ENCODE measurements at places on chromosomes 4 and X.

DNA sequence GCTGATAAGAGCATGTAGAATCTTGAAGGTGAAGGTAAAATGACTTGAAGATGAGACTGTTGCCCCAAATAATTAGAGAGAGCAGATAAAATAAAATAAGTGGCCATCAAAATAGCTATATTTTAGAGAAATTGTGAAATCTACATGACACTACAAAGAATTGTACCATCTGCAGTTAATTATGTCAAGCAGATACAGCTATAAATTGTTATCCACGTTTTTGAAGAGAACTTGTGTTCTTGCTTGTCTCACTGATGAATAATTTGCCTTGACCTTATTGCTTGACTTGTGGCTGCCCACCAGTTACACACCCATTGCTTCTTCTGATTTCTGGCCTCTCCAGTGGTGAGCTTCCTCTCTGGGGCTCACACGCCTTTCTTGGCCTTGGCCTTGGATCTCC, 75.8 kb upstream of the TNIP3 start:
- DNase-seq = no peak

GRCh38 chrX:78754917-78755316, 7.4 kb downstream of the LPAR4 start:
- no peak for DNase-seq

- no peak for DNase-seq
These were observed 10.7 kb downstream of the BBS12 start for GRCh38 chr4:122742933-122743829.

DNA sequence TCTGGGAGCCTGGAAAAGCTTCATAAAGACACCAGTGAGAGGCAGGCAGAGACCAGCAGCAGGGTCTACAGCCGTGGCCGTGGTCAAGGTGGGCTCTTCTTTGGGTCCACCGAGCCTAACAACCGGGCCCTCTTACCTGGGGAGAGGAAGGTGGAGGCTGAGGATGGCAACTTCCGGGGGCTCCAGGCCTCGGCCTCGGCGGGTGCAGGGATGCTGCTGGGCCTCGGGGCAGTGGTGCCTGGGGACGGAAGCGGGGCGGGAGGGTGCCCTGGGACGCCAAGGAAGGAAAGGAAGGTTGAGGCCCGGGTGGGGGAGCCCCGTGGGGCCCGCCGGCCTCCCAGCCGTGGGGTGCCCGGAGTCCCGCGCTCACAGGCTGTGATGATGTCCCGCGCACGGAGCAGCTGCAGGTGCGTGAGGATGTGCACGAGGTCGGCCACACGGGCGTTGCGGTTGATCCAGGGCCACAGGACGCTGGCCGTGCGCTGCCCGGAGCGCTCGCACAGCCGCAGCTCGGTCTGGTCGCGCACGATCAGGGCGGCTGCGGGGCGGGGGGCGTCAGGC, 561 bp downstream of the IRAK1 start:
- DNase-seq = no peak

- DNase-seq = no peak
These were observed 197.3 kb upstream of the LNX1 start for GRCh38 chr4:53788621-53789020.

DNA sequence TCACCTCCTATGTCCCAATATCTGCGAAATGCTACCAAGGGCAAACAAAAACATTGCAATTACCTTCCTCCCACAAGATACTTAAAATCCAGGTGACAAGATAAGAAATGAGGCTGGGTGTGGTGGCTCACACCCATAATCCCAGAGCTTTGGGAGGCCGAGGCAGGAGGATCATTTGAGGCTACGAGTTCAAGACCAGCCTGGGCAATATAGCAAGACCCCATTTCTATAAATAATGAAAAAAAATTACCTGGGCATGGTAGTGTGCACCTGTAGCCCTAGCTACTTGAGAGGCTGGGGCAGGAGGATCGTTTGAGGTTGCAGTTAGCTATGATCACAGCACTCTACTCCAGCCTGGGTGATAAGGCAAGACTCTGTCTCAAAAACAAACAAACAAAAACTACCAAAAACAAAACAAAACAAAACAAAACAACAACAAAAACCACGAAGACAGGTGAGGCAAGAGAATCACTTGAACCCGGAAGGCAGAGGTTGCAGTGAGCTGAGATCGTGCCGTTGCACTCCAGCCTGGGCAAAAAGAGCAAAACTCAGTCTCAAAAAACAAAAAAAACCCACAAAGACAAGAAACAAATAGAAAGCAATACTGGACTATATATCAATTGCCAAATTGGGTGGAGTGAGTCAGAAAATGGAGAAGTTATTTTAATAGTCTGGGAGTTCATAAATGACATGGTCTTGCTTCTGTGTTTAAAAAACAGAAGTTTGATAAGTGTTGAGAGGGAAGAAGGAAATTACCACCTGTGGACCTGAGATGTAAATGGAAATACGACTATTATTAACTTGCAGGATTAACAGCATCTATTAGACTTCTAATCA, 176.5 kb downstream of the FBXW7 start:
- no peak for DNase-seq

GRCh38 chr4:1109898-1110506, 3.4 kb downstream of the RNF212 start:
- no peak for DNase-seq

DNA sequence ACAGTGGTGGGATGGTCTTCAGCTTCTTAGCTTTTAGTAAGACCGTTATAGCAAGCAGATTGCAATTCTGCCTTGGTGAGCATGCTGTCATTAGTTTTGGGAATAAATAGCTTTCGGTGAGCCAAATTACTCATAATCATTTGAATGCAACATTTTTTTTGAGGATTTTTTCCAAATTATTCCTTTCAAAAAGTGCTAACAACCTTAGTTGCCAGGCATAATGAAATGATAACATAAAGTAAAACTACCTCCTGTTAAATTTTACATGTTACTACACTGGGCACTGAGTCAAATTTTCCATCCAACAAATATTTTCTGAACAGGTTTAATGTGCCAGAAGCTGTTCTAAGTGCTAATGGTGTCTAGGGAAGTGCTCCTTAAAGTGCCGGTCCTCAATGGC, 15.8 kb upstream of the NPFFR2 start:
- no peak for DNase-seq

DNA sequence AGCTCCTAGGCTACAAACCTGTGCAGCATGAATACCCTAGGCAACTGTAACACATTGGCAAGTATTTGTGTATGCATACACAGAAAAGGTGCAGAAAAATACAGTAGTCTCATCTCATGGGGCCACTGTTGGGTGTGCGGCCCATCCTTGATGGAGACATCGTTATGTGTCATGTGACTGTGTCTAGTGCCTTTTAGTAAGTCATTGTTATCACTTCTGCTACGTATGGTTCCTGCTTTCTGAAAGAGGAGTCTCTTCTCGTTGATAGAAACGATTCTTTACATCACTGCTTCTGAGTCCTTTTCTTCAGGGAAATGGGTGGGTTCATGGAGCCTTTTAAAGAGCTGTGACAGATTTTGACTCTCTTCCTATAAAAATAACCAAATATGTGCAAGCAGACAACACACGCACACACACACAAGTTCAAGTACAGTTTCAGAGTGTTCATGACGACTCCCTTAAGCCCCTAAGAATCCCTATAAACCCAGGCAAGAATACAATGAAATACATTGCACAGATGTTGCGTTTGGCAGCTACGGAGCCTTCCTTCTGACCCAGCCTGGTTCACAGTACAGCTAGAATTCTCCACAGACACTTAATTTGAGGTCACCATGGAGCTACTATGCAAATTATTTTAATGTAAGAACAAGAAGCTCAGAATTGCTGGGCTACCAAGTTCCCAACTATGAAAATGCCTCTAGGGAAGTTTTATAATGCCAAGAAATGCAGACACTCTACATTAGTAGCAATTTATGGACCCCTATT, 10.2 kb upstream of the STK32B start:
- DNase-seq = no peak

DNA sequence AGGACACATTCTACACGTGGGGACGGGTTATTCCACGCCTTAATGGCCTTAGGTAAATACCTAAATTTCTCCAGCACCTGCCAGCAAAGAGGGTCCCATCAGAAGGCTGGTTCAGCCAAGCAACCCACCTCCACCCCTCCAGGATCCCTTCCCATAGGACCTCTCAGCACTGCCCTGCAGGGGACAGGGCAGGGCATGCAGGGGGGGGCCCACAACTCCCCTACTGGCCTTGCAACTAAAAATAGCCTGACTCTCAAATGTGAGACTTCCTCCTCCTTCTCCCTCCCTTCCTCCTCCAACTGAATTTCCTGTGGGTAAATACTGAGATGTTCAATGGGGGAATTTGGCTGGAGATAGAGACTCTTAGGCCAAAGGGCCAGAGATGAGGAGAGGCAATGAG, 6.3 kb downstream of the LAS1L start:
- no peak for DNase-seq

GRCh38 chr4:14924812-14925344, 77.4 kb upstream of the CPEB2 start:
- DNase-seq = no peak

- DNase-seq = no peak
These were observed 77.9 kb downstream of the JAKMIP1 start for GRCh38 chr4:6122496-6122895.

DNA sequence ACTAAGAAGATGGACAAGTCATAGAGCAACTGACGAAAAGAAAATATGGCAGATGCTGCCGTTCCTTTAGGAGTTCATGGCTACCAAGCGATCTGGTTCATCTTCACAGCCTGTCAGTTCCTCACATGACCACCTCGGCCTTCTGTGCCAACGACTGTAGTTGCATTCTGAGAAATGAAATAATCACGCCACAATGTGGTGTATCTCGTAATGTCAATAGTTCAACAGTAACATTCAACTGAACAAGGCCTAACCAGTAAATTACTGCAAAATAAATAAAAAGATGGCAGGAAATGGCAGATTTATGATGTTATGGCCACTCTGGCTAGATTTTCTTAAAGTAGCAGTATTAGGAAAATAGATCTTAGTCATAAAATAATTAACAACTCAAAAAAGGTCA, 4.4 kb downstream of the GPRIN3 start:
- DNase-seq = no peak

- no peak for DNase-seq
These were observed 18.5 kb downstream of the UGT2B15 start for GRCh38 chr4:68651932-68652331.

DNA sequence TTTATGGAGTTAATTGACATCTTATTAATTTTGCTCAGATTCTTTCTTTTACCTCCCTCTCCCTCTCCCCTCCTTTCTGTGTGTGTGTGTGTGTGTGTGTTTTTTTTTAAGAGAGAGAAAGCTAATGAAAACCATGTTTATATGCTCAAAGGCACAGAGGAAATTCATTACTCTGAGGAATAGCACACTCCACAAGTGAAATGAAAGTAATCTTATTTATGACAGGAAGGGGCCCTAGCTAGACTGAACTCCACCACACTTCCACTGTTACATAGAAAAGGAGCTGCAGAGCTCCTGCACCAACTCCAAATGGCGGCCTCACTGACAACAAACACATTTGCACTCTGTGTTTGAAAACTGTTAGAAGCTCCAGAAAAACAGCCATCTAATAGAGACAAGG, 150.6 kb downstream of the RASL11B start:
- no peak for DNase-seq

DNA sequence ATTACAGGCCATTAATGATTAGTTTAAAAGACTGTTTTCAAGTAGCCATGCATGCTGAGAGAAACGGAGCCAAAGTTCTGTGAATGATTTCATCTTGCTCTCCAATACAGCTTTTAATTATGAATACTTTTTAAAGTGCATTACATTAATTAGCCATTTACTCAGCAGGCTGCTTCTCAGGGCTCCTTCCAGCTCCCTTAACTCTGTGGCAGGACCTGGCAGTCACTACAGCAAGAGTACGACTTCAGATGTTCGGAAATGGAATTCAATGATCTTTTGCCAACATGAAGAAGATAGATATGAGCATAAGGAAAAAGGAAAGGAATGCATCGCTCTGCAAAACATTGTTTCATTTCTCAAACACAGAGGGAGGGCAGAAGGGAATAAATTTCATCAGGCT, 987.2 kb downstream of the PDHA2 start:
- DNase-seq = no peak

- DNase-seq = no peak
These were observed 1.3 kb upstream of the MRFAP1L1 start for GRCh38 chr4:6710996-6711395.

DNA sequence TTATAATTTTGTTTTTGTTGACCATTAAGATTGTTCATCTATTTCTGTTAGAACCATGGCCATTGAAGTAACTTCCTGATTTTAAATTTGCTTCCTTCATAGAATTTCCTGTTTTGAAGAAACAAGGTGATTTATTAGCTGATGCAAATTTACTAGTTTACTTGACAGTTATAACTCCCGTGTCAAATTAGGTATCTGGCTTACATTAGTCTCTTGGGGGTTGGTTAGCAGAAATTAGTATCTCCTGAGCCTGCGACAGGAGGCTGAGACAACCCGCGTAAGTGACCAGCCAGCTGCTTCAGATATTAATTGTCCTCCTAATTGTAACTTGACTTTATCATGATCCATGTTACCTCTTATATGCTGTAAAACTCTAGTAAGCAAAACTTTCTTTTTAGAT, 154.3 kb downstream of the CFAP299 start:
- no peak for DNase-seq

DNA sequence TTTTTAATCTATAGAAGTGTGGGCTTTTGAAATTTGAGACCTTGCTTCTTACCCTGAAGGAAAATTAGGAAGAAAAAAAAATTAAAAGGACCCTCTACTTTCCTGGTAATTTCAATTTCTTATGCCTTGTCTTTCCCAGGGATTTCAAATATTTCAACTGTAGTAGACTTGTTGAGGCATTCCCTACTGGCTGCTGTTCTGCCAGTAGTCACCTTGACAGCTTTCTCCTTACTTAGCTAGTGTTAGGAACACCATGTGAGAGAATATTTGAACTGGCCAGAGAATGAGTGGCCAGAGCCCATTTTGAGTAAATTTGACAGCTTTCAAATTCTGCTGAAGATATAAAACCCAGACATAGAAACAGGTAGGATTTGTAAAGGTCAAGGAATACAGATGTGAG, 24.0 kb upstream of the GBA3 start:
- no peak for DNase-seq

DNA sequence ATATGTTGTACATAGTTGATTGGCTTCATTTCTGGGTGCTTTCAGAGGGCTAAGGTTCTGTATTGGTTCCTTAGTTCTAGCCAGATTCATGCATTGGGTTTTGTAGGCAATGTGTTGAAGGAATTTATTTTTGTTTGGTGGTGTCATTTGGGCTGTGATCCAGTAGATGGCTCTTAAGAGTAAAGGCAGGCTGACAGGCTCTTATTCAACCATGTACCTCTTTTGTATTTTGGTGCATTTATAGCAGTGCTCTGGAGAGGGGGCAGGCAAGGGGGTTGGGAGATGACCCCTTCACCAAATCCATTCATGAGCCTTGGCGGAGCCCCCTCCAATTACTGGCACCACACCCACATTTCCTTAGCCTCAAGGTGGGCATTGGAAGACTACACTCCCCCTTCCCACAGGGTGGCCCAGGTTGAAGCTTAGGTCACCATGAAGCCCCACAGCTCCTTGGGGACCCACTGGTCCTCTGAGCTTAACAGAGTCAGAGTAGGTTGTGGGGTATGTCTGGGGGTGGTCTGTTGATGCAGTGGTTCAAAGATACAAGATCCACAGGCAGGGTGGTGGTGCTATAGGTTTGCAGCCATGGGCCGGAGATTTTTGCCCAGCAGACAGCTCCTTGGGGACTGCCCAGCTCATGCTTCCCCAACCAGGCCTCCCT, 143.0 kb upstream of the GNPDA2 start:
- DNase-seq = no peak
